NCI-H2081 (cell line): ENCODE measurements at places on chromosomes 6 and 20.

- no peak for DNase-seq
Measured at GRCh38 chr6:132685009-132685408, 26.0 kb upstream of the TAAR1 start.

DNA sequence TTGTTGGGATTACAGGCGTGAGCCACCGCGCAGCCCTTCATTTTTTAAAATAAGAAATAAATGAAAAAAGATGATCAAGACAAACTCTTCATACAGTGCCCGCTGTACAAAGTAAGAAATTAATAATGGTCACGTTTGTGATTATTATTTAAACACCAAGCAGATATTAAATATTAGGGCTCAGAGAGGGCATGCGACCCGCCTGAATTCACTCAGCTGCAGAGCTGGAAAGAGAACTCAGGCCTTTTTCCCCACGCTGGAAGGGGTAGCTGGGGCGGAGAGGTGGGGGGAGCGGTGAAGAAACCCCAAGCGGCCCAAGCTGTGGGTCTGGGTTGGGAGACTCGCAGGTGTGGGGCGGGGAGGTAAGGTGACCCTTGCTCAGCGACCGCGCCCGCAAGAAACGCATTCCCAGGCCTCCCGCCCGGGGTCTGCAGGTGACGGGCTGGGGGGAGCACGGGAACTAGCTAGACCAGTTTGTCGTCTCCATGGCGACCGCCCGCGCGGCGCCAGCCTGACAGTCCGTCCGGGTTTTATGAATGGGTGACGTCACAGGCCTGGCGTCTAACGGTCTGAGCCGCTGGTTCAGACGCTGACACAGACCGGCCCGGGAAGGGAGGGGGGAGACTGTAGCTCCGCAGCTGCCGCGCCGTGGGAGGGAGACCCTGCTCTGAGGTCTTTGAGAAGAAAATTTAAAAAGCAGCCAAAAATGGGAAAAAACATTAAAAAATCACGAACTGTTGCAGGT lies 1.1 kb upstream of the ID1 start:
- peak; percentile 99 for DNase-seq

DNA sequence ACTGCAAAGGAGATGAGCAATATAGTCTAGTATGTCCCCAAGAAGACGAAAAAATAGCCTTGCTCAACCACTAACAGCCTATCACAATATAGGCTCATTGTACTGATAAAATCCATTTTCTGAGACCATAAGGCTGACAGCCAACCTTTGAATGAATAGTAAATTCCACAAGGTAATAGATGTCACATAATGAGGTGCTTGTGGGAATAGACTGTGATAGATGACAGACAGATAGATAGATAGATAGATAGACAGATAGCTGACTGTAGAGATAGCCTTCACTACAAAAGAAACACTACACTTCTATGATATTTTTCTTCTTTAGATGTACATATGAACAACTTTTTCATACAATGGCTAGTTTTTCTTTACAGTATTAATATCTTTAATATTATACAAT lies 760.3 kb upstream of the NRSN1 start:
- no peak for DNase-seq

GRCh38 chr6:165186041-165186440 lies 123.4 kb downstream of the C6orf118 start:
- DNase-seq: no peak

- DNase-seq: no peak
Measured at GRCh38 chr6:9346923-9347322, 911.6 kb upstream of the SLC35B3 start.

- no peak for DNase-seq
Measured at GRCh38 chr6:106182455-106182854, 96.3 kb downstream of the PRDM1 start.

DNA sequence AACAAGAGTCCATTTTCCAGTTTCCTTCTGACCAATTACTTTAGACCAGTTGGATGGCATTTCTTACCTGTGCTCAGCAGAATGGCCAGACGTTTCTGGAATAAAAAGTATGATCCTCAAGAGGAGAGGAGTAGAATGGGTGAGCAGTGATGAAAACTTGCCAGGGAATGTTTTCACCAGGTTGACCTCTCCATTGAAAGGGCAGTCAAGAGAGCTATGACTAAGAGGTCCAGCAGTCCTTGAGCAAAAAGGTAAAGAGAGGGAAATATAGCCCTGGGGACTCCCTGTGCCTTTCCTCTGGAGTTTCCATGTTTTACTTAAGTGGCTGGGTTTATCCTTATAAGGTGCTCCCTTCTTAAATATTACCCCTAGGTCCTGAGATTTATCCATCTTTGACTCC lies 210.9 kb downstream of the TBX18 start:
- DNase-seq: no peak

DNA sequence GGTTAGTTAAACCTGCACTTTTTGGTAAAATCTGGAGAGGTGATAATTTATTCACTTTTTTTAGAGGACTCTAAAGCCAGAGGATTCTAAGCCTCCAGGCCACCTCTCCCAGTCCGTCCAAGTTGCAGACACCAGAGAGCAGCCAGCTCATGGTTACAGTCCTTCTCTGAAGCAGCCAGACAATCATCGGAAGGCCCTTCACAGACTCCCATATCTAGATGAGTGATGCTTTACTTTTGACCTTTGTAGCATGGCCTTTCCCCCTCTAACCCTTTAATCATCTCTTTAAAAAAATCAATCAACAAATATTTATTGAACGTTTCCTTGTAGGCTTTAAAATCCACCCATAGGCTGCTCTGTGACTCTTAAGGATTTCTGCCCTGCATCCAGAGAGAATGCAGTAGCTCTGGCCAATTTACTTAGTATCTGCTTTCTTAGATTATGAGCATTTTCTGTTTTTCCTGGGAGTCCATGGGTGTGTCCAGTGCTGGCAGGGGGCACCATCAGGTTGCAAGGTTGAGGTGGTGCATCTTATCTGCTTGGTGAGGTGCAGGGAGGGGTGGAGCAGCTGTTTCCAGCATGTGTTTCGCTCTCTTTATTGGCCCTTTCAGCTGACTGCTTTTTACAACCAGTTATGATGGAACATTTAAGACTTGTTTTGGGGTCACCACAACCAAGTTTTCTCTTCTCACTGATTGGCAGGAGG lies 58.6 kb downstream of the JARID2 start:
- DNase-seq: no peak

DNA sequence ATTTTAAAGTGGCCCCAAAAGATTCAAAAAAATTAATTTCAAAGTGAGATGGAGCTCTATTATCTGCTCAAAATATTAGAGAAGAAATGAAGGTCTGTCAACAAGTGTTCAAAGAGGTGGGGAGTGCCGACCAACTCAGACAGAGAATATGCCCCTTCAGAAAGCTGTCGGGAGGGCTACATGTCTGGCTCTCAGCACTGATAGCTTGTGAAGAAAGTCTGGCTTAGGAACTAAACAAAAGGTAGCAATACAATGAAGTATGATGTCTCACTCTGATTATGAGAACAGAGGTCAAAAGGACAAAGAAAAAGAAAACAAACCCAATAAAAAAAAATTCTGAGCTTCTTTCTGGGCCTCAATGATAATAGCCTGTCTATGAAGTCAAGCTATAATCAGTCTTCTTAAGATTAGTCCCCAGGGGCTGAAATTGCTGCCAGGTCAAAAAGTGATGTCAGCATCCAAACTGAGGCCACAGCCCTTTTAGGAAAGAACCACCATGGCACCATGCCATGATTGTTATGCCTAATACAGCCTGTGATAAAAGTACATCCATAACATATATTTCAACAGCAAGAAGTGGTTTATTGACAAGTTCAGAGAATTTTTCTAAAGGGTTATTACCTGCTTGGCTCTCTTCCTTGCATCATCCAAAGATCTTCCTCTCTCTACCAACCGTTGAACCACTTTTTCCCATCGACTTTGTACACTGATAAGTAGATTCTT lies 150.9 kb downstream of the DST start:
- no peak for DNase-seq

GRCh38 chr6:97501853-97502252 lies 218.8 kb upstream of the MMS22L start:
- no peak for DNase-seq

DNA sequence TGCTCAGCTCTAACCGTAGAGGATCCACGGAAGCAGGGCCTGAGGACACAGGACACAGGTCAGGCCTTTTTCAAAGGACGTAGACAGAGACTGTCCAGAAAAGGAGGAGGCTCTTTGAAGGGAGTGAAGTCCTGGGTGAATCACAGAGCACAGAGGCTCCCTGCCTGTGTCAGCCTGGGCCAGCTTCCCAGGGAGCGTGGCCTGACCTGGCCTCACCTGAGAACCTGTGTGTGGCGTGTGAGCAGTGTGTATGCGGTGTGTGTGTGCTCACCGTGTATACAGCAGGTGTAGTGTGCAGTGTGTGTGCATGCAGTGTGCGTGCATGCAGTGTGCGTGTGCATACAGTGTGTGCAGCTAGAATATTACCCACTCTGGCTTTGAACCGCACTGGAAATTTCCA lies 56.0 kb upstream of the FNDC1 start:
- DNase-seq: no peak

- no peak for DNase-seq
Measured at GRCh38 chr20:38387953-38388352, 41.7 kb downstream of the LBP start.

DNA sequence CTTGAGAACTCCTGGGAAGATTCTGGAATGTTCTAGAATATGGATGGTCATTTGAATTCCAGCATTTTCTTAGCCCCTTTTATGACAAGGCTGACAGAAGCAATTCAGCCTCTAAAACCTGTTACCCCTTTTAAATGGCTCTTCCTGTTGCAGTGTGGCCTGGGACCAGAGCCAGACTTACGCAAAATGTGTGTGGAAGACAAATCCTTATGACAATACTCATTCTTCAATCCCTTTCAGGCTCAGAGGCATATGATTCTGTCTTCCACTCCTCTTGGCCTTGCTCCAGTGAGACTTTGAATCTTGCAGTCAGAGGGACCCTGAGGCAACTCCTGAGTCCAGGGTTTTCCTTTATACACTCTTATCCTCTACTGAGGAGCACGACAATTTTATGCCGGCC lies 287.0 kb downstream of the CLIC5 start:
- no peak for DNase-seq

GRCh38 chr6:167236239-167236571 lies 54.9 kb upstream of the UNC93A start:
- no peak for DNase-seq

DNA sequence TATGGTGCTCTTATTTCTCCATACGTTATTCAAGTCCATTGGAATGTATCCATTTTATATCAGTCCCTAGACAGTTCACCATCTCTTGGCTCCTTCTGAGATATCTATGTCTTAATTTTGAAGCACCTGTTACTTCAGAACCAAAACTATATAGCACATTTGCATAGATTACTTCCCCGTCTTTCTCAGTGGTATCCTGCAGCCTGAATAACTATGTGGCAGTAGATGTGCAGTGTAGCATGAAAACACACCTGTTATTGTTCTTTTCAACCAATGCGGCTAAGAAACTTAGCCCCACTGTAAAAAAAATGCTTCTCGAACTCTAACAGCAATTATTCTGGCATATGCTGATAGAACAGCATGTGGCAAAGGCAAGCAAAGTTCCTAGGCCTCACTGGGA lies 1184.4 kb upstream of the ADGRB3 start:
- no peak for DNase-seq

DNA sequence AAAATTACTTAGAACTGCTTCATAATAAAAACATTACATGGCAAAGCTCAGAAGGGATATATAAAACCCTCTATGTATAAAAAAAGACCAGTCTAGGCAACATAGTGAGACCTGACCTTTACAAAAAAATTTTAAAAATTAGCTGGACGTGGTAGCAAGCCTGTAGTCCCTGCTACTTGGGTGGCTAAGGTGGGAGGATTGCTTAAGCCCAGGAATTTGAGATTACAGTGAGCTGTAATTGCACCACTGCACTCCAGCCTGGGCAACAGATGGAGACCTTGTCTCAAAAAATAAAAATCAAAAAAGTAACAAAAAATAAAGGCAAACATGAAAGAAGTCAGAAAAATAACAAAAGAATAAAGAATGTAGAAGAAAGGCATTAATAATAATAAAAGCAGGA lies 21.5 kb upstream of the TPD52L1 start:
- no peak for DNase-seq

DNA sequence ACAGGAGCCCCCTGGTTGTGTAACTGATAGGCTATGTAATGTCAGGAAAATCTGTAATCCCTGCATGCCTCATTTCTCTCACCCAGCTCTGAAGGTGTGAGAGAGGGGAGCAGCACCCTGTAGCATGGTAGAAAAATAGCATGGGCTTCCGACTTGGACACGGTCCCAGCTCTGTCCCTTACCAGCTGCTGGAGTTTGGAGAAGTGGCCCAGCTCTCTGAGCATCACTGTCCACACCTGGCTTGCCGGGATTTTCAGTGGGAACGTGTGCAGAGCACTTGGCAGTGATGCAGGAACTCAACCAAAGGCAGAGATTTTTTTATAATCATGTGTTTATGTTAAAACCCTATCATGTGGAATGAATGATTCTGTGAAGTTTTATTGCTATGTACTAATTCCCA lies 34.6 kb downstream of the STK35 start:
- no peak for DNase-seq

DNA sequence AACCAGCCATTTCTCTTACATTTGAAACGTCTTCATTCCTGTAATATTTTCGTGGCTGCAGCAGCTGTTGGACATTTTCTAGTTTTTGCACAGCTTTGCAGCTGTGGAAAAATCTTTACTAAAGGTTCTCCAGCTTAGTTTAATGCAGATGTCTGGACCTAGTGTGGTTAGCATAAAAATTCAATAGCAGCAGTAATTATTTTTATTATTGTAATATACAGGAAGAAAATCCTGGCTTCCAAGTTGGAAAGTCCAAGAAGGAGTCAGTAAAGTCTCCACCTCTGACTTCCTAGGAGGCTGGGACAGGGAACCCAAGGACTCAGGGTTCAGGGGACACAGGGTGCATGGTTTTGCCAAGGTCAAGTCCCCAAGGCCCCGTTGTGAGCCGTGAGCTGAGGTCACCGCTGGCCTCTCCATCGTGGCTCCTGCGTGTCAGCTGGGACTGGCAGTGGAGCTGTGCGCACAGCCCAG lies 230.6 kb downstream of the FNDC1 start:
- DNase-seq: no peak

DNA sequence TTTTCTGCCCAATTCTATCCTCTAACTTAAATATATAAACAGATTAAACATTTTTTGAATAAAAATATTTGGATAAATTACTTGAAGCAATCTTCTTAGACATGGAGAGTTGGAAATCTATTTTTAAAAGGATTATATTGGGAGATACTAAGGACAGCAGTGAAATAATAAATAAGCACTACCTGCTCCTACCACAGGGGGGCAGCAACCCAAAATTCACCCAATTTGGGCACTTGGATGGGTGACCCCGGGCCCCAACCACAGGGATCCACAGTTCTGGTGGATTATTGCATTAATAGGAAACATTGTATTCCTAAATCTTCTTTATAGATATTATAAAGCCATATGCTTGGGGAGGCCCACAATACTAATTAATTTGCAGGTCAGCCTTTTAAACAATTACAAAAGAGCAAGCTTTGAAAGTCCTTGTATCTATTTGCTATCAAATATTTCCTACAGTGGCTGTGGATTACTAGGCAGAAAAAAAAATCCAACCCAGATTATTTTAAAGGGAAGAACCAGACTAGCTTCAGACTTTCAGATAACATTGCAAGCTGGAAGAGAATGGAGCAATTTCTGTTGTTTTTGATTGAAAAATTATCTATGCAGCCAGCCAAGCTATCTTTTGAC lies 66.4 kb upstream of the PDE10A start:
- no peak for DNase-seq
